ENCODE measurements at places on chromosomes 4 and X.

DNA sequence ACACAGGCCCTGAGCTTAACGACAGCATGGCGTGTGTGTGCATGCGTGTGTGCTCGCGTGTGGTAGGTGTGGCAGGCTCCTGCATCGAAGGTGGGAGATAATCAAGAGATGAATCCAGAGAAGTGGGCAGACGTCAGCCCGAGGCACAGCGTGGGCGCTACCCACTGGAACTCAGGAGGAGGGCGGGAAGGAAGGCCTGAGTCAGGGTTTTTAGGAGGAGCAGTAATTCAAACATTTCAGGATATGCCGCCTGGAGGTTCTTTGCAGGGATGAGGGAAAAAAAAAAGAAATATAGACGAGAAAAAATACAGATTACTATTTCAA lies 66.3 kb upstream of the STX18 start:
- no peak for DNase-seq

DNA sequence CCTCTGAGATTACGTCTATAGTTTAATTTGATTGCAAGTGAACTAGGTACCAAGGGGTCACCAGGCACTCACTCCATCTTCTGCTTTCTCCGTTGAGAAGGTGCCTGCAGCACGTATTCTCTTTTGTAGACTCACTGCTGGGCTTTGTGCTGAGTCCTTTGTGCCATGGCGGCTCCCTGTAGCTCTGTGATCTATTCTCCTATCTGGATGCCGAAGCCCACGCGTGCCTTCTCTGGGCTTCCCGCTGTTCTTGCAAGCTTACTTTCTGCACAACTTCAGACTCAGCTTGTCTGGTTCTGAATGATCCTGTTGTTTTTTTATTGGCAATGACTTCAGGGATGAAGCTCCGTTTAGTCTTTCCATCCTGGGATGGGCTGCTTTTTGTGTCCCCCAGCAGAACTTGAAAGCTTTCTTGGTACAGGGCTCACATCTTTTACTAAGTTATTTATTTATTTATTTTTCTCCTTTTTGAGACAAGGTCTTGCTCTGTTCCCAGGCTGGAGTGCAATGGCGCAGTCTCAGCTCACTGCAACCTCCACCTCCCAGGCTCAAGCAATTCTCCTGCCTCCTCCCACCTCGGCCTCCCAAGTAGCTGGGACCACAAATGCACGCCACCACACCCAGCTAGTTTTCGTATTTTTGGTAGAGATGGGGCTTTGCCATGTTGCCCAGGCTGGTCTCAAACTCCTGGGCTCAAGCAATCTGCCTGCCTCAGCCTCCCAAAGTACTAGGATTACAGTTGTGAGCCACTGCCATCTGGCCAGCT lies 100.9 kb upstream of the NKX1-1 start:
- DNase-seq: peak; percentile 72

GRCh38 chr4:163768014-163768413 lies 273.5 kb downstream of the TMA16 start:
- DNase-seq: no peak

DNA sequence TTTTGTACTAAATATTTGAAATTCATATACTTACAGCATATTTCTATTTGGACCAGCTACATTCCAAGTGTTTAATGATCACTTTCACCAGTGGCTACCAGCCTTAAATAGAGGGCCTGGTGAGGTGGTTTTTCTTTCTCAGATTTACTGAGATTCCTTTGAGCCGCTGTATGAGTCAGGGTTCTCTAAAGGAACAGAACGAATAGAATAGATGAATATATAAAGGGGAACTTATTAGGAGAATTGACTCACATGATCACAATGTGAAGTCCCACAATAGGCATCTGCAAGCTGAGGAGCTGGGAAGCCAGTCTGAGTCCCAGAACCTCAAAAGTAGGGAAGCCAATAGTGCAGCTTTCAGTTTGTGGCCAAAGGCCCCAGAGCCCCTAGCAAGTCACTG lies 146.2 kb upstream of the TLL1 start:
- DNase-seq: no peak

DNA sequence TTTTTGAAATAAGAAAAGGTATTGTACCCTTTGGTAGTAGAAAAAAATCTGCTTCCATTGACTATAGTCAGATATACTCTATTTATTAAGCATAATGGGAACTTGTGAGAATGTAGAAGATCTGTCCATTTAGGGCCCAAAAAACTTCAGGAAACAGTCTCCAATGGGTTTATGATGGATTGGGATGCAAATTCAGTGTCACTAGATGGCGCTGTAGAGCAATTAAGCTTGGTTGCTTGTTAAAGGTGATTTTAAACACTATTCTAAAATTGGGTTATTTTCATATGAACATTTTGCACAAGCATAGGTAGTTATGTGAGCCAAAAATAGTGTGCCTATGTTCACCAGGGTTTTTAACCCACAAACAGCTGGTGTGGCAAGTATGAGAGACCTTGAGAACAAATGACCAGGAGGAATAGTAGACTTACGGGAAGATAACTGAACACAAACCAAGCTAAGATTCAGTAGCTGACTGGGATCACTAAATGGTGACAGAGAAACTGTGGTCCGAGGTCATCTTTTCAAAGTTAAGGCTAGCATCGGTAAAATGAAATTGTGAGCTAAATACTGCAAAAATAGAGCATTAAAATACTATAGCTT lies 80.3 kb upstream of the LSM6 start:
- peak; percentile 17 for DNase-seq

- DNase-seq: peak; percentile 43
Observed at GRCh38 chr4:8041172-8041571, 101.5 kb upstream of the AFAP1 start.

- no peak for DNase-seq
Observed at GRCh38 chr4:7783541-7783940, 156.1 kb downstream of the AFAP1 start.

- DNase-seq: no peak
Observed at GRCh38 chr4:26275281-26275680, 45.5 kb upstream of the RBPJ start.

GRCh38 chr4:64022560-64022959 lies 386.7 kb downstream of the TECRL start:
- DNase-seq: no peak

DNA sequence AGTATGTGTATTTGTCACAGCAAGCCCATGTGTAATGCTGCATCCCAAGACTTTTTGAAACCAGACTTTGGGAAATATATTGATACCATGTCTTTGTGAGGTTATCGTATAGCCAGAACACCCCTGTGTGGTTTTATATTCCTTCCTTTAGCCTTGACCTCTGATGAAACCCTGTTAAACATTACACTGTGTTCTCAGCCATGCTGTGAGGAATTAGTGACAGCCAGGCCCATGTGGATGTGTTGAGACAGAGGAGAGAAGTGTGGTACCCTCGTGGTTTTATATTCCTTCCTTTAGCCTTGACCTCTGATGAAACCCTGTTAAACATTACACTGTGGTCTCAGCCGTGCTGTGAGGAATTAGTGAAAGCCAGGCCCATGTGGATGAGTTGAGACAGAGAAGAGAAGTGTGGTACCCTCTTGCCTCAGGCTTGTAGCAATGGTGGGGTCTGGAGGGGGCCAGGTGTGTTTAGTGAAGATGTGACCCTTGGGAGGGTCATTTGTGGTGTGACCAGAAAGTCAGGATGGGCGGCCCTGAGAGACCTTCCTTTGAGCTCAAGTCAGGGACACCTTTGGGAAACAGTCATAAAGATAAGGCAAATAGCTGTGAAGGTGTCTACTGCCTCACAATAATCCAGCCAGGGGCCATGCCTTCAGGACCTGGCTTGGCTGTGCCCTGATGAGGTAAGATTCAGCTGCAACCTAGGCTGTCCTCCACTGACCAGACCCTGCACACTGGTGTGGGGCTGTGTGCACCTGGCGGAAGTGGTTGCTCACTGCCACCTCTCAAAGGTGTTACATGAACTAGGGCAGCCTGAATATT lies 110.0 kb downstream of the IRF2 start:
- no peak for DNase-seq

- no peak for DNase-seq
Observed at GRCh38 chr4:61202638-61203435, 2.7 kb downstream of the ADGRL3 start.

GRCh38 chr4:155248002-155248896 lies 39.8 kb downstream of the NPY2R start:
- no peak for DNase-seq

GRCh38 chrX:551306-551705 lies 79.3 kb upstream of the SHOX start:
- DNase-seq: no peak

DNA sequence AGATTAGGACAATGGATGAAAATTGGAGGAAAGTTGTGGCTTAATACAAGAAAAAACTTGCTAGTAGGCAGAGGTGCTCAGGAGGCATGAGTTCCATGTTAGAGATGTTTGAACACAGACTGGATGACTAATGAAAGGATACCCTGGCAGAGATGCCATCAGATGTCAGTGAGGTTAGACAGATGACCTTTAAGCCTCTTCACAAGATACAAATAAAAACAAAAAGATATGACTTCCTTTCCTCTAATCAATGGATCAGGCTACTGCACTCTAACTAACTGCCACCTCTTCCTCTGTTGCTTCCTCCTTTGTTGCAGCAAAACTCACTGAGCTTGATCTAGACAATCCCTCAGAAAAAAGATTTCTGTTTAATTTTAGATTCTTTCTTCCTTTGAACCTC lies 14.7 kb downstream of the STAP1 start:
- DNase-seq: no peak

- DNase-seq: no peak
Observed at GRCh38 chrX:86724277-86724676, 576.0 kb downstream of the DACH2 start.

DNA sequence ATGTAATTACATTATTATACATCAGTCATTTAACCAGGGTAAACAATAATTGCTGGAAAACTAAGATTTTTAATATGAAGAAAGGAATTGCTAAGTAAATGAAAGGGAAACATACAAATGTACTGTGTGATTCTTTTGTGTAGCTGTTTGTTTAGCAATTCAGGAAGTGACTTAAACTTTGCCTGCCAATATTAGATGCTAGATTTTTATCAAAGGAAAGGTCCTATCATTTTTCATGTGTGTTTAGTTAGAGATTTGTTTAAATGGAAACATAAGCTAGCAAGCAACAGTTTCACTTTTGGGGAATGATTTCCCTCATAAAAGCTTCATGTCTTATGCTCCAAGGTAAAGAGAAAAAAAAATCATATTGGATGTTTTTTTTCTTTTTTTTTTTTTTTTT lies 95.1 kb upstream of the LIMCH1 start:
- no peak for DNase-seq

GRCh38 chrX:71992711-71993110 lies 82.1 kb downstream of the NHSL2 start:
- no peak for DNase-seq

DNA sequence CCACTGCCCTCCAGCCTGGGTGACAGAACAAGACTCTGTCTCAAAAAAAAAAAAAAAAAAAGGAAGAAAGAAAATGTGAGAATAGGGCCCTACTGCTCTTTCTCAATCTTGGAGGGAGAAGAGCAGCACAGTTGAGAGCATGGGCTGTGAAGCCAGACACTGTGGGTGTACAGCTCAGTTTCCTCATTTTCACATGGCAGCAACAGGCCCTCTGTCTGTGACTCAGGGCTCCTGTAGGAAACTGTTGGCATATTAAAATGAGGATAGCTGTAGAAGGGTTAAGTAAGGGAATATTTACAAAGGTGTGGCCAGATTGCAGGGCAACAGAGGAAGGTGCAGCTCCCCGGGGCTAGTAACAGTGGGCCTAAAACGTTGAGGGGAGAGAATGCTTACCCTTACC lies 3.4 kb downstream of the AKAP14 start:
- no peak for DNase-seq

GRCh38 chr4:8459867-8460445 lies 19.4 kb downstream of the TRMT44 start:
- no peak for DNase-seq

DNA sequence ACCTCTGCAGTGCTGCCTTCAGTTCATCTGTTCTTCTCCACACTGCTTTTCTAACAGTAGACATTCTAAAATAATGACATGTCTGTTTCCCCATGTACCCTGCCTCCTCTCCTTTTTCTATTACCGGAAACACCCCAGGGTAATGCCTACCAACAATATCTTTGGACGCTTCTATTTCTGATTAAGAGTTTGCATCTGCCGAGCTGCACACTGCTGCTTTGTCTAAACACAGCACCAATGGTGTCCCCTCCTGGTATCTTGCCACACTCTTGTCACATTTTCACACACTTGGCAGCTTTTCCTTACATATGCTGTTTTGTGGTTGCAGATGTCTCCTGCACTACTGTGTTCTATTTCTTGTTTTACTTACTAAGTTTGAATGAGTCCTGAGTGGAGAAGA lies 288.8 kb downstream of the GRIA2 start:
- peak; percentile 34 for DNase-seq

DNA sequence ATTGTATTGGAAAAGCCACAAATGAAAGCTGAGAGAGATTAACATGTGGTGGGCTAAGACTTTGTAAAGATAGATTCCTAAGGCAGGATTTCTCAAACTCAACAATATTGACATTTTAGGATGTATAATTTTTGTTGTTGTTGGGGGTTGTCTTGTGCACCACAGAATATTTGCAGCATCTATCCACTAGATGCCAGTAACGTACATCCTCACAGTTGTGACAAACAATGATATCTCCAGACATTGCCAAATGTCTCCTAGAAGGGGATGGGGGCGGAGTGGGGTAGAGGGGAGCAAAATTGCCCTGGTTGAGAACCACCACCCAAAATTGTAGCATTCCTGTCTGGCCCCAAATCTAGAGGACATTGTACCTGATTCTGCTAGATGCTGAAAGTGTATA lies 14.7 kb upstream of the CBR4 start:
- peak; percentile 65 for DNase-seq

GRCh38 chr4:751676-752075 lies 46.0 kb downstream of the PCGF3 start:
- peak; percentile 22 for DNase-seq

DNA sequence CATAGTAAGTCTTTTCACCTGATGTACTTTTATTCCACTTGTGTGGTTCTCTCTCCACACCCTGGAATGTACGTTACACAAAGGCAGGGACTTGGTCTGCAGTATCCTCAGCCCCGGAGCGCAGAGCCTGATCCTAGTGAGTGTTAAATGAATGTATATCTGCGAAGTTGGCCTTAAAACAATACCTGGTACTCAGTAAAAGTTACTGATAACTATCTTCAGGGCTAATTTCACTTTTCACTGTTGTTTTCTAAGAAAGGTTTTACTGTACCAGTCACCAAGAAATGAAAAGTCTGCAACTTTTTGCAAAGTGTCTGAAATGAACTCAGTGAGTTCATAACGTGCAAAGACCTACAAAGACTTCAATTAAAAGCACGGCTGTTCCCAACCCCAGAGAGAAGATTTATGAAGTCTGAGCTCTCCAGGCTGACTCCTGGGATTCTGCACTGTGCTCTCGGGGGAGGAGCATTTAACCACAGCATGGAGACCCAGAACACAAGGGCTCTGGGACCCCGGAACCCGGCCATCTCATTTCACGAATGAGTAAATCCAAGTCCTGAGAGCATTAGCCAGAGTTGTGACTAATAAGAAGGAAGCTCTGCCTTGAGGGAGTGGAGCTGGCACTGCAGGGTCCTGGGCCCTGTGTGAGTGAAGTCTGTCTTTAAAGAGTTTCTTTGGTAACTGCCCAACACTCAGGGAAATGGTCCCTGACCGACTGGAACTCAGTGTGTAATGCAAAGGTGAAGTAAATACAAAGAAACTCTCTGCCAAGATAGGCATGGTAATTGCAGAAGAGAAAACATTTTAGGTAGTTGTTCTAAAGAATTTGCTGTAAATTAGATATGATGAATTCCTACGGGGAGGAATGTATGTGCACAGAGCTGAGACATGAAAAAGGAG lies 165.8 kb downstream of the NSUN7 start:
- DNase-seq: no peak

Data from brain (organoid and tissue), 16 donors.